Stimulated activated CD8-positive, alpha-beta memory T cell treated with anti-CD3 and anti-CD28 coated beads, Interleukin-2, amount 100 ng/mL, for 48 hours (primary cell): ENCODE measurements at places on chromosomes 6 and 20.

DNA sequence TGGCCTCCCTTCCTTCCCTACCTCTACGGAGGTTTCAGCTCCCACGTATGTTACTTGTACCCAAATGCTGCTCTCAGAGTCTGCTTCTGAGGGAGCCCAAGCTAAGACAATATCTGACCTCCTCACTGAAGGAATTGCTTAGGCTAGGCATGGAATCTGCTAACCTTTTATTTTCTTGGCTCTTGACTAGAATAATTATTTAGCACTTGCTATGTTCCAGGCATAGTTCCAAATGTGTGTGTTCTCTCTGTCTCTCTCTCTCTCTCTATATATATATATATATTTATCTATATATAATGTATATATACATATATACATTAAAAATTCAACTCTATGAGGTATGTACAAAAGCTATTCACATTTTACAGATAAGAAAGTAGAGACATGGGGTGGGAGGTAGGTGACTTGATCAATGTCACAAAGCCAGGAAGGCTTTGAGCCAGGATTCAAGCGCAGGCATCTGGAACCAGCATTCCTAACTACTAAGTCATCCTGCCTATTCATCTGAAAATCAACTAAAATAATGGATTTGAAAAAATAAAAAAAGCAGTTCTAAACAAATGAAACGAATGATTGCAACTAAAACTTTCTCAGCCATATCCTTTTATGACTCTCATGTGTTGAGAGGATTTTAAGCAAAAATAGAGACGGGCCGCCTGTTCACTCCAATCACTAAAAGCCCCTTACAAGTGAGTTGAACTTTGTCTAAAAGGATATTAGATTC lies 189.7 kb upstream of the JAG1 start:
- DNase-seq, result no peak

GRCh38 chr6:56327946-56328727 lies 80.8 kb upstream of the COL21A1 start:
- no peak for DNase-seq

- no peak for DNase-seq
These were observed 1.8 kb downstream of the PDRG1 start for GRCh38 chr20:31949877-31950646.

DNA sequence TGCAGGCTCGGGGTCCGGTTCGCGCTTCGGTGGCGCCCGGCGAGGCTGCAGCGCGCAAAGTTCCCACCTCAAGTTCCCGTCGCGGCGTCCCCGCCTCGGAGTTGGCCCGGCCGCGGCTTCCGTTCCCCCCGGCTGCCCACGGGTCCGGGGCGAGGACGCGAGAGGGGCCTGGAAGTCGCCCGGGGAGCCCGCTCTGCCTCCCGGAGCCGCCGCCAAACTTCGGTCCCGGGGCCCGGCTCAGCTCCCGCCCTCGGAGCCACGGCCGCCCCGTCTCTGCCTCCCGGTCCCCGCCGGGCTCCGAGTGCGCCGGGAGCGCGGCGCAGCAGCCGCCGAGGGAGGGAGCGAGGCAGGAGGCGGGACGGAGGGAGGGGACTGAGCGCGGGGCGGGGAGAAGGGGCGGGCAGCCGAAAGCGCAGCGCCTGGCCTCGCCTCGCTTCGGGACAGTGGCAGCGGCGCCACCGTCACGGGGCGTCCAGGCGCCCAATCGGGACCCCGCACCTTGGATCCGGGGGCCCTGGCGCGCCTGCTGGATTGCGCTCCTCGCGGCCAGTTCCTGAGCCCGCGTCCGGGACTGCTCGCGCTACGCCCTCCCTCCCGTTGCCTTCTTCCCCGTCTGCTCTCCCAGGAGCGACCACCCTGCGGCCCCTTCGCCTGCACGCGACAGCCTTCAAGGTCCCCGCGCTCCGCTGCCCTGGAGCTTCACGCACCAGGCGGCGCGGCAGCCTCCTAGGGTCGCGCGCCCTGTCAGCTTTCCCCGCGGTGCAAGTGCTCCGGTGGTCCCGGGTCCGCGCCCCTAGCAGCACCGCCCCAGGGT lies at the start of gene KCNG1:
KCNG1 (minus strand) TSS at position 305 of the 814 bp plus-strand sequence. CDS start 12,769 bp downstream, outside the sequence.
- peak; percentile 52 for DNase-seq

- DNase-seq, result no peak
These were observed 283.1 kb downstream of the PREX1 start for GRCh38 chr20:48544402-48545339.

GRCh38 chr6:43878823-43879495 lies 108.9 kb downstream of the VEGFA start:
- no peak for DNase-seq

DNA sequence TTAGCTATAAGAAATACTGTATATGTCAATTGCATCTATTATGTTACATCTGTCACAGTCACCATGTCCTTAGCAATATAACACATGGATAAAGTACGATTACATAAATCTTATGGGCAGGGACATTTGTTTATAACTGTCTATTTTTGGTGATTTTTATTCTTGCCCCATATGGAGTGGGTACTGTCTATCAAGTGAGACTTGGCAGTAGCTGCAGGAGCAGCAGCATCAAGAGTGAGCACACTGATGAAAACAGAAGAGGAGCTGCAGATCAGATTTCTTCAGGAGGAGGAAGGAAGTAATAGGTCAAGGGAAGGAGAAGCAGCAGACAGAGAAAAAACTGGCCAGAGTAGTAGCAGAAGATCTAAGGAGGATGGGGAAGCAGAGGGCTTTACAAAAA lies 516.7 kb downstream of the C6orf118 start:
- no peak for DNase-seq

DNA sequence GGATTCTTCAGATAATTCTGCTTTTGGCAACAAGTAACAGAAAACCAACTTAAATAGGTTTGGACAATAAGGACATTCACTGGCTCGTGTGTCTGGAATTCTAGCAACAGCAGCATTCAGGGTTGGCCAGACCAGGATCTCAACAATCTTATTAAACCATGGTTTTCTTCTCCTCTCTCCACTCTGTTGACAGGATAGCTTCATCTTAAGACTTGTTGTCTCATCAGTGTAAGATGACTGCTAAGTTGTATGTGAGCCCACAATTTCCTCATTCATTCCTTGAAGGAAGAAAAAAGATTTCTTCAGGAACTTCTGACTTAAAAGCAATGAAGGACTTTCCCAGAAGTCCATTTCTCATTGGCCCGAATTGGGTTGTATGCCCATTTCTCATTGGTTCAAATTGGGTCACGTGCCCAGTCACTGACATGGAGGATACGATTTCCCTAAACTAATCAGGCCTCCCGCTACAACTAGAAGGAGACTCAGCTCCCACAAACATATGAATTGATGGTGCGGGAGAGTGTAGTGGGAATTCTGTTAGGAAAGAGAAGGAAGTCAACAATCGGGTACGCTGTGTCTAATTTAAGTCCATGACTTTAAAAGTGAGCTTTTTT lies 83.7 kb downstream of the SLC22A3 start:
- no peak for DNase-seq

- no peak for DNase-seq
These were observed 975 bp upstream of the PPT2 start for GRCh38 chr6:32152769-32153563.

GRCh38 chr6:83098589-83098988 lies 31.1 kb downstream of the DOP1A start:
- DNase-seq, result no peak

- no peak for DNase-seq
These were observed 72.6 kb downstream of the SSR1 start for GRCh38 chr6:7240351-7240750.

GRCh38 chr6:158399040-158399700 lies 86.9 kb downstream of the TULP4 start:
- no peak for DNase-seq

GRCh38 chr6:119957195-119957594 lies 607.6 kb upstream of the MAN1A1 start:
- no peak for DNase-seq

DNA sequence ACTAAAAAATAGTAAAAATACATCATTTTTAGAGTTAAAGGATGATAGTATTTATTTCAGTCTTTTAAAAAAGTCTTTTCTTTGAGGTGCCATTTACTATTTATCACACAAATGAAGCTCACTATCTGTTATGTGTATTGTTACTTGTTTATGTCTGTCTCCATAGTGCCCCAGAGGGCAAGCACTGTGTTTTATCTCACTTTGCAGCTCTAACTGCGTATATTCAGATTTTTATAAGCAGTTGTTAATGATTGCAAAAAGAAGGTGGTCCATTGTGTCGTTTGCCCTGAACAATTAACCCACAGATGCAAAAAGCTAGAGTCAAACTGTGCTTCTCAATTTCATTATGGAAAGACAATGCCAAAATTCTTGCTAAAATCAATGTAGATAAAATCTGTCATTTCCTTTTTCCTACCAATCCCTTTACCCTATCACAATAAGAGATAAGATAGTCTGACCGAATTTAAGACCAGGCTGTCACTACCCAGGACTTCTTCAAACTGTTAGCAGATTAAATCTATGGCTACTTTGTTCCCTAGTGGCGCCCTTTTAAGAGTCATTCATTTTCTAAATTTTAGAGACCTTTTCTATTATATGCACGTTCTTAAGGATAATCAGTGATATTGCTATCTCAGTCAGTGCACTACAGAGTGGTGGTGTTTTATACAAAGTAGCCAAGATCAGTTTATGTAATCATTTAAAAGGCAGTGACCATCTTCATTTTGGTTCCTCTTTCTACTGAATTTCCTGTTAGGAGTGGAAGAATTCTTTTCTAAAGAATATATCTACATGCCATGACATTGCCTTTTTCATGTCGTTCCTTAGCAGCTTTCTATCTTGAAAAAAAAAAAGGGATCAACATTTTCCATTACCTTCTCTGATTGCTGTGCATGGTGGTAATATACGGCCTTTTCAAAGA lies 133.1 kb upstream of the PRDM1 start:
- DNase-seq, result no peak

GRCh38 chr6:105550955-105551620 lies 148.2 kb upstream of the PREP start:
- DNase-seq, result no peak

- no peak for DNase-seq
These were observed 78.4 kb upstream of the FBXL4 start for GRCh38 chr6:99026135-99026534.

- no peak for DNase-seq
These were observed 19.5 kb downstream of the LRRN4 start for GRCh38 chr20:6034134-6034969.

- DNase-seq, result no peak
These were observed 135.3 kb upstream of the ARMC2 start for GRCh38 chr6:108712946-108713345.

DNA sequence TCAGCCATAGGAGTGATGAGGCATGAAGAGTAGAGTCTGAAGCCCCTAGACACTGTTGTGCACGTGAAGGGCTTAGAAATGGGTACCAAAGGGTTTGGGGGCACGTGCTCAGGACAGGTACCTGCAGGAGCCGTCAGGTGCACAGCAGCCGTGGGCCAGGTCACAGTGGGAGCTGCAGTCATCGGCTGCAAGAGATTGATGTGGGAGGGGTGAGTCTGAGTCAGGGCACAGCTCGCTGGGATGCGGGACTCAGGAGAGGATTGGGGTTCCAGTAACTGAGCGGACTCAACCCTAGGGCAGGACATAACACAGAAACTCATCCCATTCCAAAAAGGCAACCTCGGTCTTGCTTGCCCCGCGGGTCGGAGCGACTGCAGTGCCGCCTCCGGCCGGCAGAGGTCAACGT lies 1.1 kb downstream of the DLK2 start:
- DNase-seq, result peak; percentile 63

DNA sequence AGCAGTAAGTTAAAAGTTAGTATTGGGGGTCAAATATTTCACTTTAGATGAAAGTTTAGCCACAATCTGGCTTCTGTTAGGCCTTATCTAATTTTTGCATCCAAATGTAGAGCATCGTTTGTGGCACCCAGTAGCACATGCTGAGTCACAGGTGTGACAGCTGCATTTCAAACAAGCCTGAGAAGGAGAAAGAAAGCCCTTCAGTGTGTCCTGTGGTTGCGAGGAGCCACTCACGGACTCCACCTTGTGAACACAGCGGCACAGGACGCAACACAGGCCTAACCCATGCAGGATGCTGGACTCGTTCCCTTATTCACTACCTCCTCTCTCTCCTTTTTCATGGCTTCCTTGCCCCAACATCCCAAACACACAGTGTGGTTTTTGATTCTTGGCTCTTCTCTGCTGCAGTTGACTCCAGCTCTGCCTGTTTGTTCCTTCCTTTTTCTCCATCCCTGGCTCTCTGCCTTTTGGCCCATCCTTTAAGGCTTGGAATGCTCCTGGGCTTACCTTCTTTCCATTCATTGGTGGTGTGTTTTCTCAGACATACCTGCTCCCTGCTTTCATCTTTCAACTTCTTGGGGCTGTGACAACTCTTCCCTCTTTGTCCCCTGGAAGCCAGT lies 124.2 kb downstream of the SLC16A10 start:
- DNase-seq, result no peak

DNA sequence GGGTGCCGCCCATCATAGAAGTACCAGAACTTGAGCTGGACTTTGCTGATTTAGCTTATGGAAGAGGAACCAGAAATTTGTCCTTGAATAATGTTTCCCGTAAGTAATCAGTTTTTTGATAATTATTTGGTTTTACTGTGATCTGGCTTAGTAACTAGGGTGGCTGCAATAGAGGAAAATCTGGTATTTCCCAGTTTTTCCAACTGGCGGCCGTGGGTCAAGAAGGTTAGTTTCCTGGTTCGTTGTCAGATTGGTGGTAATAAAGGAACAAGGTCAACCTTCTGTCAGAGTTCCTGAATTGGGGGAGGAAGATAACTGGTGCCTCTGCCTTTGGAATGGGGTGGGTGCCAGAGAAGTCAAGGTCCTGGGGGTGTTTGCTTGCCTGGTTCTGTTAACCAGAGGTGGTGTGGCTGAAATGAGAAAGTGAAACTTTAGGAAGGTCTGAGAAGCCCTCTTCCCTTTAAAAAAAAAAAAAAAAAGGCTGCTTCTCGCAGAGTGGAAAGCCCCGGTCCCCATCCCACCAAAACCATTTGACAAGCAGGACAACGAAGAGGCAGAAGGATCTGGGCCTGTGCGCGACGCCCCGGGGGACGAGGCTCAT lies at the start of gene CALHM6:
CALHM6 (plus strand) TSS at position 45 of the 601 bp plus-strand sequence; CDS start at position 600, 555 bp downstream.
- DNase-seq, result no peak

DNA sequence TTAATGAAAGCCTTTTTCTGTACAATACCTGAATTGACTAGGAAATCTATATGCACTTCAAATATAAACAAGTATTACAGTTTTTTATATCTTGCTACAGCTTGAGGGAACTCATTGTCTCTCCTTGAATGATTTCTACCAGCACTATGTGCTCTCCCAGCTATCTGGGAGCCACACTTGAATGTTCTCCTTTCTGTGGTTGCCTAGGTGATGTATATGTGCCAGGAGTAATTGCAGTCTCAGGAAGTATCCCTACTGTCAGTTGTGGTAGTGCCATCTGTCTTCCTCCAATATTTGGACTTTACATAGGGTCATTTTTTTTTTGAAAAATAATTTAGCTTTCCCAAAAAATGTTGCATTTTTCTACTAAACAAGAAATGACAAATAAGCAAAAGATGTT lies 288.0 kb upstream of the PLCB4 start:
- no peak for DNase-seq

DNA sequence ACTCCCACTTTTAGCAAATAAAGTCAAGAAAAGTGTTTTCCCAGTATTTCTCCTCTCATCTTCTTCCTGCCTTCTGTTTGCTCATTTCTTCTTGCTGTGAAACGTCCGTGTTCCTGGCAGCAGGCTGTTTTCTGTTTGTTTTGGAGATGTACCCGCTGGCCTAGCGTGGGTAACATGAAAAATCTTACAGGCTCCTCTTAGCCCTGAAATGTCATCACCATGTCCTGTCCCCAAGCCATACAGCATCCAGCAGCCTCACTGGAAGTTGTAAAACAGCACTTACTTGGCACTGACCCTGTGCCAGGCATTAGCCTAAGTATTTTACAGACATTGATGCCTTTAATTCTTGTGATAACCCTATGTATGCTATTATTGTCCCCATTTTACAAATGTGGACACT lies 371.1 kb downstream of the FOXA2 start:
- no peak for DNase-seq
